Activated CD4-positive, alpha-beta T cell treated with anti-CD3 and anti-CD28 coated beads, Interleukin-10, Interleukin-2, amounts not matched to agents 100 ng/mL and 50 ng/mL, durations not matched to agents 16 hours and 8 hours (primary cell): ENCODE measurements at places on chromosomes 1 and 21.

- DNase-seq: no peak
Measured at GRCh38 chr1:163093579-163093978, 24.4 kb downstream of the RGS4 start.

DNA sequence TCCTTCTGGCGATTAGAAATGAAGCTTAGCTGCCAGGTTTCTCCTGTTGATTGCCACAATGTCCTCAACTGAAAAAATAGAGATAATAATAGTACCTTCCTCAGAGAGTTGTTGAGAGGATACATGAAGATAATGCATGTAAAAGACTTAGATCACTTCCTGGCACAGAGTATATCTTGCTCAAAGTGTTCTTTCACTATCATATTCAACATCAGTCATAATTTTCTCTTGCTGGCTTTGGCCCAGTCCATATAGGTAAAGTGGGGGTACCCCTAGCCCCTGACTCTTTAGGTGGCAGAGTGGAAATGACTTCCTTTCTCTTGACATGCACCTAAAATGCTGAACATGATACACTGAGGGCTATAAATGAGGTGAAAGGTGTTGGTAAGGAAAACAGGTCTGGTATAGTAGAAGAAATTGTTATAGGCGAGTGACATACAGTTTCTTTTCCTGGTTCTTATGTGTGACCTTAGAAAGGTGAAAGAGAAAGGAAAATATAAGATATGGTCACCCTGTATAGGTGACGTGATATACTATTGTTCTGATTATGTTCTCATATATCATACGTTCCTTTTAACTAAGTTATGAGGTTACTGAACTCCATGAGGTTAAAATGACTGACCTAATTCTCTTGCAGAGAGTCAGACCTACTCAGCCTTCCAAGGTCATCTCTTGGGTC is 209.9 kb upstream of the DEPDC1 start:
- no peak for DNase-seq

- DNase-seq: no peak
Measured at GRCh38 chr1:212743901-212744475, 44.3 kb upstream of the BATF3 start.

GRCh38 chr1:180425952-180426351 is 76.4 kb downstream of the ACBD6 start:
- DNase-seq: no peak

- no peak for DNase-seq
Measured at GRCh38 chr21:29582855-29583254, 284.1 kb downstream of the BACH1 start.
